ENCODE measurements at places on chromosomes 1 and 21.

GRCh38 chr1:205338011-205338410 lies 16.5 kb upstream of the NUAK2 start:
- DNase-seq: no peak

- no peak for DNase-seq
These were observed 87.8 kb upstream of the CD34 start for GRCh38 chr1:207998691-207999090.

DNA sequence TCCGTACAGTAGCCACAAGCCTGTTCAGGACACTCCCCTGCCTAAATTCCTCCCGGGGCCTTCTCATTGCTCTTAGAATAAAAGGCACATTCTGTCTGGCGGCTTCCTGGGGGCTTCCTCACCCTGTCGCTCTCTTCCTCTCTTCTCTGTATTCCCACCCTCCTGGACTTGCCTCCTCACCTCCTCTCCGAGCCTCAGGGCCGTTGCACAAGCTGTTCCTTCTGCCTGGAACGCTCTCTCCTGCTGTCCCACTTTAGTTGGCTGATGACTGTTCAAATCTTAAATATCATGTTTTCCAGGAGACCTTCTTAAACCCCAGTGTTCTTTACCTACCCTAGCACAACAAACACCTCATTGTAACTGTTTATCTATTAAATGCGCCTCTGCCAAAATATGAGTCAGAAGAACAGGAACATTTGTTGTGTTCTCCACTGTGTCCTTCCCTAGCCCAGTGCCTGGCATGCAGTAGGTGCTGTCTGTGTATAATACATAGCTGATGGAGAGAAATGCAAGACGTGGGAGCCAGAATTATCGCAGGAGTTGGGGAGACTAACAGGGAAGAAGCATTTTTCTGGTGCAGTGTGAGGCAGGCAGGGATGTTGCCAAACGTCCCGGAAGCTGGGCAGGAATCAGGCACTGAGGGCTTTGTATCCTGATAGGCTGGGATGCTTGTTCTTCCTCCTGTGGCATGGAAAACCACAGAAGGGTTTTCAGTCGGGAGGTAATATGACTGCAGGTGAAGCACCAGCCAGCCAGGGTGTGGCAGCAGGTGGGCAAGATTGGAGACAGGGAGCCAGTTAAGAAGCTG lies 24.1 kb upstream of the THRAP3 start:
- peak; percentile 85 for DNase-seq

GRCh38 chr1:84103197-84103992 lies 40.7 kb upstream of the PRKACB start:
- DNase-seq: peak; percentile 83

DNA sequence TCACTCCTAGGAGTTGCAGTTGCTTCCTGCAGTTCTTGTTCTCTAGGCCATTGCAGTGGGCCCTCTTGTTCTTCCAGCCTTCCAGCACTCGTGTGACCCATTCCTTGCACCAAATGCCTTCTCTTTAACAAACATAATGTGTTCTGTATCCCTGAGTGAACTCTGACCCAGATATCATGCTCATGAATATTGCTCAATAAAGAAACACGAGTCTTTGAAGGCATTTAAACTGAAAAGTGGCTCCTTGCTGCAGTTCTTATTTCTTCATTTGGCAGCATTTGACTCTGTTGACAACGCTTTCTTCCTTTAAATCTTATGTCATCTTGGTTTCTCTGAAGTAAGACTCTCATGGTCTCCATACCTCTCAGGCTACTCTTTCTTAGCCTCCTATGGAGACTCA lies 100.7 kb upstream of the PDE4B start:
- DNase-seq: no peak

- DNase-seq: peak; percentile 73
These were observed 13.5 kb upstream of the NEXN start for GRCh38 chr1:77874804-77875445.

DNA sequence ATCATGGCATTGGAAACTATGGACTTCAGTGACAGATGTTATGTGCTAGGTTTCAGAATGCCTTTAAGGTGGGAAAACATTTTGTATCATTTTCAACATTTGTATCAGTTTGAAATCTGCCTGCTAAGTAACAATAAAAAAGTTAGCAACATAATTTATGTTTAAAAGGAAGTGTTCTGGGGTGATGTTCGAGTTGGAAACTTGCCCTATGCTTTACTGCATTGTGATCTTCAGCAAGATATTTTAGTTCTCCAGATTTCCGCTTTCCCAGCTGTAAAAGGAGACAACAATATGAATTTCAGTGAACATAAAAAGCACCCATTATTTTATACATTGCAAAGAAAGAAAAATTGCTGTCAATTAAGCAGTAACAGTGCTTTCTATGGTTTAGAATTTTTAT lies 187.4 kb downstream of the DISC1 start:
- no peak for DNase-seq

DNA sequence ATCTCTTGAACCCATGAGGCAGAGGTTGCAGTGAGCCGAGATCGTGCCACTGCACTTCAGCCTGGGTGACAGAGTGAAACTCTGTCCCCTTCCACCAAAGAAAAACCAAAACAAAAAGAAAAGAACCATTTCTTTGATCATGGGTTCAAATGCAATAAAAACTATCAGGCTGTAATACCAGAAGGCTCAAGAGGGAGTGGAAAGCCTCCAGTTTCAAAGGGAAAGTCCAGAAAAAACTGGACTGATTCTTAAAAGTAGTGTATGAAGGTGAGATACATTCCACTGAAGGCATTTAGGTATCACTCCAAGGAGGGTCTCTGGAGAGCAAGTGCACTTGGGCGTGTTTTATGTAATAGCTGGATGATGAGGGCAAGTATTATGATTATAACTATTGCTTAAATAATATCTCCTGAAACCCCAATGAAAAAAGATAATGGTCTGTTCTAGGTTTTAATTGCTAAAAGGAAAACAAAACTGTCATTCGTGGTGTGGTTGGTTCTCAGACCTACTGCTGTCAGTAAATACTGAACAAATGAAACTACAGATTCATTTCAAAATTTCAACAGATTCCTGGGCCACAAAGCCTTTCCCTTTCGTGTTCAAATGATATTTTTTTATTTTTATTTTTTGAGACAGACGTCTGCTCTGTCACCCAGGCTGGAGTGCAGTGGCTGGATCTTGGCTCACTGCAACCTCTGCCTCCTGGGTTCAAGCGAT lies 6.0 kb upstream of the CAMTA1 start:
- no peak for DNase-seq

DNA sequence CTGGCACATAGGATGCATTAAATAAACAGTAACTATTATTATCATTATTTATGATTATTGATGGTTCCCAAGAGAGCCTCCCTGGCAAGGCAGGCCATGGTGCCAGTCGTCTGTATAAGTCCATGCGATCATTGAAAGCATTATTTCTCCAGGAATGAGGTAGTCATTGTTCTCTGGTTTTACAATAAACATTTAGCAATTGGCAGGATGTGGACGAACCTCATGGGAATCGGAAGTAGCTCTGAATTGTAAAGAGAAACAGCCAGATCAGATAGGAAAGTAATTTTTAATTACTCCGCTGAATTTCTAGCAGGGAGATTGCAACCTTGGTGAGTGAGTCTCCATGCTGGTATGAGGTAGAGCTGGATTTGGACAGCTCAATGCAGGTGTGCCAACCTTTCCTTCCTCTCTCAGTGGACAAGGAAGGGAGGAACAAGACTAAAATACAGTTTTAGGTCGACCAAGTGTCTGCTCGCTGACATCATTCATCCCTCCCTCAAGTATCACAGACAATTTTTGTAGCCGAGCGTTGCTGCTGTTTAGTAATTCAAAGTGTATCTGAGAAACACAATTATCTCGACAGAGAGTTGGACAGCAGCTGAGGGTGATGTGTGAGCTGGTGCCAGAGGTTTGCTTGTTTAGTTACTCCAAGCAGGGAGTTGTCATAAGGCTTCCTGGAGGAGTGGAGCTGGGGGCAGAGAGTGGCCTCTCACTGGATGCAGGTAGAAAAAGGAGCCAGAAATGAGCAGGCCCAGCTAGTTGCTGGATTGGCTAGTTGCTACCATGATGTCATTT lies 250.8 kb downstream of the KCNJ6 start:
- no peak for DNase-seq

DNA sequence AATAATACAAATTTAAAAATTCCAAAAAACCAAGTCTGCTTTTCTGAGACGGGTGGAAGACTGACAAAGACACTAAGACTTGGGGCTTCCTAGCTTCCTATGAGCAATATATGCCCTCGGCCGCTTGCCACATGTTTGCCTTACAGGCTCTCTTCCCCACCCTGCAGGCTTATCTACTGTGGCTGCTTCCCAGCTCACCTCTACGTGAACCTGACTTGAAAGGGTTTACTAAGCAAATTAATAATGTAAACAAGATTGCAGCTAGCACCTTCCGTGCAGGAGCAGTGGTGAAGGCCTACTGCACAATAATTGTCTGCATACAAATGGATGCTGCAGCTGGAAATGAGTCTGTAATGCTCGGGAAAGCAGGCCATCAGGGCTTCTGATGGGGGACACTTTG lies 152.9 kb upstream of the DAB1 start:
- no peak for DNase-seq

DNA sequence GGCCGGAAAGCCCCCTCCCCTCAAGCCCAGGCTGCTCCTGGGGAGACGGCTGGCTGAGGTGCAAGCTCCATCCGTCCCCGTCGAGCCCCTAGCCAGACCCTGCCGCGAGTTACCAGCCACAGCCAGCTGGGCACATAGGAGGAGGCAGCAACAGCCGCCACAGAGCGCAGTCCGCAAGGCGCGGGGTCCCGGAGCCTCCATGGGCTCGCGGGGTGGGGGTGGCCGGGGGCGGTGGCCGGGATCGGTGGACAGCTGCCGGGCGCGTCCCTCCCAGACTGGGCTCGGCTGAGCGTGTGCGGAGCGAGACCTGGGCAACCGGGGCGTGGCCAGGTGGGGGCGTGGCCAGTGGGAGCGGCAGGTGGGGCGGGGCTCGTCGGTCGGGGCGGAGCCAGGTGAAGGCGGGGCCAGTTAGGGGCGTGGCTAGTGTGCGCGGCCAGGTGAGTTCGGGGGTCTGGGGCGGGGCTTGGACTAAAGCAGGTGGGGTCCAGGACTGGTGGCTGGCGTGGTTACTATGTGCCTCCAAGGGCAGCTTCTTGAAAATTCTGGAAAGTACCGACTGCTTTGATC lies at the start of gene CD164L2:
Gene CD164L2 (minus strand): TSS at position 295 of the 567 bp plus-strand sequence. CDS start 94 bp downstream, at position 201.
- DNase-seq: peak; percentile 54
